ENCODE measurements at places on chromosomes 3 and 15.

GRCh38 chr15:71595846-71596553, 214.4 kb upstream of the NR2E3 start:
- DNase-seq: no peak

GRCh38 chr3:187935623-187936156, 190.4 kb upstream of the BCL6 start:
- no peak for DNase-seq

DNA sequence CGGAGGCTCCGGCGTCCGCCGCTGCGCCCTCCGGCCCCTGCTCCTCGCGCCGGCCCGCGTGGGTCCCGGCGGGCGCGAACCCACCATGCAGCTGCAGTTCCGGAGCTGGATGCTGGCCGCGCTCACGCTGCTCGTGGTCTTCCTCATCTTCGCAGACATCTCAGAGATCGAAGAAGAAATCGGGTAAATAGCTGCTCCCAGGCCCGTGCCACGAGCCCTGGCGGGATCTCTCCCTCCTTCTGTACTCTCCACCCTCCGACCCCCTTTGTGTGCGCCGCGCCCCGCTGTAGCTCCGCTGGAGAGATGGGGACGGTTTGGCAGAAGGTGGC, 263 bp downstream of the ST8SIA2 start:
- DNase-seq: no peak

- no peak for DNase-seq
These were observed 21.5 kb downstream of the LARS2 start for GRCh38 chr3:45409921-45410320.

GRCh38 chr3:62875558-62876002, 364 bp upstream of the CADPS start:
- DNase-seq: no peak

- no peak for DNase-seq
These were observed 318.5 kb upstream of the SLCO3A1 start for GRCh38 chr15:91534976-91535375.

DNA sequence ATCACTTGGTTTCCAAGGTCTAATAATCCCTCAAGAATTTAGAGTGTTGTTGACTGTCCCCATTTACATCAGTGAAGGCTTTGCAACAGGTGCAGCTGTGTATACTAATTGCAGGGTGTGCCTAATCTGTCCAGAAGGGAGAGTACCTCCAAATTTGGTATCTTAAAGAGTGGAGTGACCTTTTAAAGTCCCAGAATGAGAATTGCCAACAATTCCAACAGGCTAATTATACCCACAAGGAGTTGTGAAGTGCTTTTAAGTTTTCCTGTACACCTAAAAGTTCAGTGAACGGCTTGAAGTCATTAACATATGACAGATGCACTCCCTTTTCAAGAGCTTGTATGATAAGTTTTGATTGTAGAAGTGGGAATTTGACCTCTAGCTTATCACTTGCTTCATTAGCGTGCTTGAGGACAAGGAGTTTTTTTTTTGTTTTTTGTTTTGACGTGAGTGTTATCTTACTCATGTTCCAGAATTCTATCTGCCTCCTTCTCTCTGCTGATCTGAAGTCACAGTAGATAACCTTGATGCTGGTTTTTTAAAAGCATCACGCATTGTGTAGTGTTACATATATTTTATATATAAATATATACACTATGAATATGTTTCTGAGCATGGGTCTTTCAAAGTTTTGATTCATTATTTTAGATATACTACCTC, 26.3 kb downstream of the CDIN1 start:
- no peak for DNase-seq

- no peak for DNase-seq
These were observed 56.0 kb upstream of the LCTL start for GRCh38 chr15:66621491-66622467.

- no peak for DNase-seq
These were observed 230.7 kb upstream of the TMC3 start for GRCh38 chr15:81604713-81605112.

- DNase-seq: no peak
These were observed 30.1 kb downstream of the FBLN2 start for GRCh38 chr3:13579063-13579462.

GRCh38 chr3:115165266-115165665, 18.2 kb upstream of the ZBTB20 start:
- no peak for DNase-seq

DNA sequence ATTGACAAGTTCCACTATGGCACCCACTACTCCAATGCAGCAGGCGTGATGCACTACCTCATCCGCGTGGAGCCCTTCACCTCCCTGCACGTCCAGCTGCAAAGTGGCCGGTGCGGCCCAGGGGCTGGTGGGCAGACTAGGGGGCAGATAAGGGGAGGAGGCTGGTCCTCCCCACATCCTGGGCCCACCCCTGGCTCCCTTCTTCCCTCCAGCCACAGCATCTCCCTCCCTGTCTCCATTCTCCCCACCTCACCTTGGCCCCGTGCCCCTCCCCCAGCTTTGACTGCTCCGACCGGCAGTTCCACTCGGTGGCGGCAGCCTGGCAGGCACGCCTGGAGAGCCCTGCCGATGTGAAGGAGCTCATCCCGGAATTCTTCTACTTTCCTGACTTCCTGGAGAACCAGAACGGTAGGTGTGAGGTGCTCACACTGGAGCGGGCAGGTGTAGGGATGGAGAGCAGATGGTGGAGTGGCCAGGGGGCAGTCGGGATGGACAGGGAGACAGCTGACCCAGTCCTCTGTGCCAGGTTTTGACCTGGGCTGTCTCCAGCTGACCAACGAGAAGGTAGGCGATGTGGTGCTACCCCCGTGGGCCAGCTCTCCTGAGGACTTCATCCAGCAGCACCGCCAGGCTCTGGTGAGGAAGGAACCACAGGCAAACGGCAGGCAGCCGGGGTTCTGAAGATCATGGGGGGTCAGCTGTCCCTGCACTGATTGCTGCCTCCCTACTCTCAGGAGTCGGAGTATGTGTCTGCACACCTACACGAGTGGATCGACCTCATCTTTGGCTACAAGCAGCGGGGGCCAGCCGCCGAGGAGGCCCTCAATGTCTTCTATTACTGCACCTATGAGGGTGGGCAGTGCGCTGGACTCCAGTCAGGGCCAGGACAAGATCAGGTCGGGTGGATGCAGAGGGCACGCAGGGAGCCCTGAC, 26.0 kb downstream of the NBEAL2 start:
- no peak for DNase-seq

DNA sequence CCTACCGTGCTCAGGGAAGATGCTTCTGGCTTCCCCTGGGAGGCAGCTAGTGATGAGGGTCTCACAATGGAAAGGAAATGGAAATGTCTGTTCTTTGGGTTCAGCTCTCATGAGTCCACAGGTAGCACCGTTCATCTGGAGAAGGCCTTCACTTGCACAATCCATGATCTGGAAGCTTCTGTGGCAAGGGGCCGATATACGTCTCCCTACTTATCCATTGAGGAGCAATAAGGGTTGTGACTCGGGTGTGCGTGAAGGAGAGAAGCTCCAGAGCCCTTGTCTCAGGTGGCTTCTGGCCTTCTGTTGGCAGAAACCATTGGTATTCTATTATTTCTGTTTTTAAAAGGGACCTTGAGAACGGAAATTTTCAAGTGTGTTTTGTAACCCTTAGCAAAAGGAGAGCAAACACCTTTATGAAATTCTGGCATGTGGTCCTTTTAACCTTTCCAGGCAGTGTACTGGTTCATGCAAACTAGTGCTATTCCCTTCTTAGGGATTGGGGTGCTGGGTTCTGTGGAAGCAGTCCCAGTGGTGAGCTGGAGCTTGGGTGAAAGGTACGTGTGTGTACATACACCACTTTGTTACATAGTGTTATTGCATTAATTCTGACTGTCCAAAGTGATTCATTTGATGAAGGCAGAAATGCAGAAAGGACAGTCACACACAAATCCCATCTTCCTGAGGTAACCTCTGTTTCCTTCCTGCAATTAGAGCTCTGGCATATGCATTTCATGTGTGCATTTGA, 32.5 kb downstream of the KLF13 start:
- no peak for DNase-seq

GRCh38 chr15:38696790-38697495, 132.3 kb upstream of the RASGRP1 start:
- no peak for DNase-seq

DNA sequence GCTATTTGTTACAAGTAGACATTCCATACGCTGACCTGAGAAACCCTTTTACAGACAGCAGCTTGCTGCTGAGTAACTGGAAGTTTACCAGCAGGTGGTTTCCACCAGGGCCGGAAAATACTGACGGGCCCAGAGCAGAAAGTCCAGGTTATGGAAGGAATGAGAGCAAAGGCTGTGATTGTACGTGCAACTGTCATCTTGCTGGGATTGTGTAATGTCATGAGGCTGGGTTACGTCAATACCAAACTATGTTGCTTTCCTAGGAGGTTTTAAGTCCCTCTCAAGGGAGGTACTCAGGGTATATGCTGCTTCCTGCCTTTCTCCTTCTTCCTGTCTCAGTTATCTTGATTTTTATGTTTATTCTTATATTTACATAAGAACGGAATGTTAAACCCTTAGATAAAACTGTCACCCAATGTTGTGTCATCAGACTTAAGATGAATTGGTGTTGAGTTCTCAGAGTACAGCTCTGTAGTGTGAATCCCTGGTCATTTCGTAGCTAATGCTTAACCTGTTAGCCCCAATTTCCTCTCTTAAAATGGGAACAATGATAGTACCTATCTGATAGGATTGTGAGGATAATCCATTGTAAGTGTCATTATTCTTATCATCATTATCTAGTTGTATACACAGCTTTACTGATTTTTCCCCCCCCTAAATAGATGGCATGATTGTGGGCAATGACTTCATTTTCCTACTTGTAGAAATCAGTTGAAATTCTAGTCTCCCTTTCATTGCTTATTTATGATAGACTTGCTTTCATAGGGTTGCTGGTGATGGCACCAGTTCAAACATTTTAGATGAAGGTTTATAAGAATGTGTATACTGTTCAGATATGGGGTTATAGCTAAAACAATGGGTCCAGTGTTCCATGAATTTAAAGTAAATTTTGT, 101.4 kb downstream of the FNDC3B start:
- DNase-seq: no peak

- no peak for DNase-seq
These were observed 17.8 kb downstream of the TLE3 start for GRCh38 chr15:70079888-70080287.

DNA sequence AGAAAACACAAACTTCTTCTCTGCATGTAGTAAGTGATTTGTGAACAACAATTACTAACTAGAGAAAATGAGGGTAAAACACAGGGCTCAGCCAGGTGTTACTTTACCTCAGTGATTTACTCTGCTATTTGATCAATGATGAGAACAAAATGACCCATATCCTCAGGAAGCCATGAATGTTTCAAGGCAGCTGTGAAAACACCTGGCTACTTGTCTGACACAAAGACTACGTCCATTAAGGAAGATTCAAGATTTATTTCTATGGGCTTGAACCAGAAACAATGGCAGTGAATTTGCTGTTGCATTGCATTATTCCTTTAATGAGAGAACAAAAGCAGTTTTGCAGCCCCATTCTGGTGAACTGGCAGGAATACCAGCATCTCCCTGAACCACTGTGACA, 374.6 kb upstream of the ARL6 start:
- no peak for DNase-seq

DNA sequence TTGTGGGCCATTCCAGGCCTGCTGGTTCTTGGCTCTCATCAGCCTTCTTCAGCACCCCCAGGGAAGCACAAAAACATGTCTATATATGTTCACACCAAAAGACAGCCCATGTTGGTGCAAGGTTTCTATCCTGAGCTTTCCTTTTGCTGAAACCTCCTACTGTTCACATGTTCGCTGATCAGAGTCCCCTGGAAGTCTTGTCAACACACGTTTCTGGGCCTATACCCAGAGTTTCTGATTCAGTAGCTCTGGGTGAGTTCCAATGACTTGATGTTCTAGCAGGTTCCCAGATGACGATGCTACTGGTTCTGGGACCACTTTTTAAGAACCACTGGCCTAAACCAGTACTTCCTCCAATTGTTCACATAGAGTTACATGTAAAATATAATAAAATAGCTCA, 46.0 kb downstream of the SUCNR1 start:
- no peak for DNase-seq

GRCh38 chr3:134055661-134056060, 25.9 kb upstream of the SLCO2A1 start:
- no peak for DNase-seq

DNA sequence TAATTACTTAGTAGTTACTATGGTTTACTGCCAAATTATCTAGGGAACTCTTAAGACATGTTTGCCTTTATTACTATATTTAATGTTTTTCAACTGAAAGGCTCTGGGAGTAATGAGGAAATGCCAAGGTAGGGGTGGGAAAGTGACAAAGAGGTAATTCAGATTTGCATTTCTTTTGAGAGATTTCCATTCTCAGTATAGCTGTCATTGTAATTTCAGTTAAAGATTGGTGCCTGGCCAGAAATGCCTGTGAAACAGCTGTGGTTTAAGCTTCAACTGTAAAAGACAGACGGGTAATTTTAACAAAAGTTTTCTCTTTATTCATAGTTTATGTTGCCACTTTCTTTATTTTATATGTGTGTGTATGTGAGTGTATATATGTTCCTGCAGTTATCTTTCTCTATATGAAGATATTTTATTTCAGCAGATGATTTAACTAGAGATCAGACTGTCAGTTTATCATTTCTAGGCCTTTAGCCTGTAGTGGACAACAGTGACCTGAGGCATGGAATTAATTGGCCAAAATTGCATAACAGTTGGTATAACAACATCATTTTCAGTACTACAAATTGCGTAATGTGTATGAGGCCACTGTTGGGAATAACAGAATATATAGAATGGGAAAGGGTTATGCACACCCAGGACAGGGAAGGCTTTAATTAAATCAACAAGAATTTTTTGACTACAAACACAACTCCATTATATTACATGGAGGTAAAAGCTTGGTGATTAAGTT, 119.0 kb downstream of the BBX start:
- DNase-seq: no peak

DNA sequence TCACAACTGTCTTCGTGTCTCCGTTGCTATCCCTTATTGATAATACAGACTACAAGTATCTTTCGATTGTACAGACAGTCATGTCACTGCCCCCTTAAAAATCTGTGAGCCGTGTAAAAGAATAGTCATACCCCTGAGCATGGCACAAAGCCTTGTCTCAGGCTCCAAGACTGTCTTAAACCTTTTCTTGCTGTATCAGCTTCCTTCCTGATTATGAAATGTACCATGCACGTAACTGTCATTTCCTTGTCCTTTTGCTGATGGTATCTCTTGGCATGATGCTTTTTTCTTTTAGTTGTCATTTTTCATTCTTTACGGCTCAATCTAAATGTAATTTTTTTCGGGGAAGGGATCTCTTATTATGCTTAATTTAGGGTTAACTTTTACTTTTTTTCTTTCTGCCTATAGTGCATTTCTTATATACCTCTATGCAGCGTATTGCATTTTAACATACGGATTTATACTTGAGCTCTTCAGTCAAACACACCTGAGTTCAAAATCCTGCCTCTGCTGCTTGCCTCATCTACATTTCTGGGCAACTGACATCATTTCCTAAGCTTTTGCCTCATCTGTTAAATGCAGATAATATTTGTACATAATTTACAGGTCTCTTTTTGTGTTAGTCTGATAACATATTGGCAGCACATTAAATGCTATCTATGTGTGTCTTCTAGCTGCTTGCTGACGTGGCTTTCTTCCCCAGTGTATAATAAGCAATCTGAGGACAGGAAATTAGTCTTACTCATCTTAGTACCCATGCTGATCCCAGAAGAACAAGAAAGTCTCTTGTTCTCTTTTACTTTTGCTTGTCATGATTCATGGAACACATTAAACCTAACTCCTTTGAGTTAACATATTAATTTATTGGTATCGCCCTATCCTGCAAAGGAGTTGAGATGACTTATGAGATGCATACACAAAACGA, 57.3 kb downstream of the ROBO2 start:
- no peak for DNase-seq

Data from stimulated activated CD4-positive, alpha-beta T cell treated with anti-CD3 and anti-CD28 coated beads, Interleukin-12 subunit alpha, Interleukin-12 subunit beta, amount 100 ng/mL, for 4 hours (primary cell).